ENCODE measurements at places on chromosomes 7 and 10.

- no peak for DNase-seq
Observed at GRCh38 chr10:16789261-16789660, 28.0 kb downstream of the RSU1 start.

GRCh38 chr7:142998966-142999365 is 28.0 kb downstream of the OR9A2 start:
- DNase-seq = no peak

DNA sequence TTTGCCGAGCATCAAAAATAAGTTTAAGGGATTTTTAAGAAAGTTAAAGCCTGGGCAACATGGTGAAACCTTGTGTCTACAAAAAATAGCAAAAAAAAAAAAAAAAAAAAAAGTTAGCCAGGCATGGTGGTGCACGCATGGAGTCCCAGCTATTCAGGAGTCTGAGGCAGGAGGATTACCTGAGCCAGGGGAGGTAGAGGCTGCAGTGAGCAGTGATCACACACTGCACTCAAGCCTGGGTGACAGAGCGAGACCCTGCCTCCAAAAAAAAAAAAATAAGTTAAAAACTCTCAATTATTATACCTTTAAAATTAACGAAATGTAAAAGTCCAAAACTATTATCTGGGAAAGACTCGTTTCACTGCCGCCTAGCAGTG is 35.0 kb upstream of the DAGLB start:
- DNase-seq = no peak

DNA sequence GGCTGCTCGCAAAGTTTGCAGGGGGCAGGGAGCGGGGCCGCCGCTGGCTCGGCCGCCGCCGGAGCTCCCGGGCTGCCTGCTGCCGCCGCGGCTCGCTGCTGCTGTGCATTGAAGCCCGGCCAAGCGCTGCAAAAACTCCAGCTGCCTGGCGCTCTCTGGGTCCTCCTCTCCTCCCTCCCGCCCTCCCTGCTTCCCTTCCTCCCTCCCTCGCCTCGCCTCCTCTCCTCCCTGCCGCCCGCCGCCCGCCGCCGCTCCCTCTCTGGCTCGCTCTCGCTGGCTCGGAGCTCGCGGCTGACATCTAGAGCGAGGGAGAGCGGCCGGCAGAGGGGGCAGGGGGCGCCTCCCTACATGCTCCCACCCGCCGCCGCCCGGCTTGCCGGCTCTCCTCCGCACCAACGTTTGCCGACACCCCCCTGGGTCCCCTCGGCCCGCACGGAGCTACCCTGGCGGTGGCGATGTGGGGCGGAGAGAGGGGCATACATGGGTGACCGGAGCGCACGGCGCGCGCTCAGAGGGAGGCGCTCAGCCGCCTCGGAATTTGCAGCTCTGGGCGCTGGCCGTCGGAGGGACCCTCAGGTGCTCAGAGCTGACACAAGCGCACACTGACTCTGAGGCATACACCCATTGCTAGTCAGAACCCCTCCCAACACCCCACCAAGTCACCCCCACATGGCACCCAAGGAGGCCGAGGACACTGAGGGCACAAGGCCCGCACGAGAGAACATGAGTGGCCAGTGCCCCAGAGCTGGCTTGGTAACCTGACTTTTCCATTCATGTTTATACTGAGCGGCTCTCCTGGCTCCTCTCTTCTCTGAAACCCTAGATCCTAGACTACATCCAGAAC is 1.2 kb upstream of the PLXNA4 start:
- peak; percentile 75 for DNase-seq

DNA sequence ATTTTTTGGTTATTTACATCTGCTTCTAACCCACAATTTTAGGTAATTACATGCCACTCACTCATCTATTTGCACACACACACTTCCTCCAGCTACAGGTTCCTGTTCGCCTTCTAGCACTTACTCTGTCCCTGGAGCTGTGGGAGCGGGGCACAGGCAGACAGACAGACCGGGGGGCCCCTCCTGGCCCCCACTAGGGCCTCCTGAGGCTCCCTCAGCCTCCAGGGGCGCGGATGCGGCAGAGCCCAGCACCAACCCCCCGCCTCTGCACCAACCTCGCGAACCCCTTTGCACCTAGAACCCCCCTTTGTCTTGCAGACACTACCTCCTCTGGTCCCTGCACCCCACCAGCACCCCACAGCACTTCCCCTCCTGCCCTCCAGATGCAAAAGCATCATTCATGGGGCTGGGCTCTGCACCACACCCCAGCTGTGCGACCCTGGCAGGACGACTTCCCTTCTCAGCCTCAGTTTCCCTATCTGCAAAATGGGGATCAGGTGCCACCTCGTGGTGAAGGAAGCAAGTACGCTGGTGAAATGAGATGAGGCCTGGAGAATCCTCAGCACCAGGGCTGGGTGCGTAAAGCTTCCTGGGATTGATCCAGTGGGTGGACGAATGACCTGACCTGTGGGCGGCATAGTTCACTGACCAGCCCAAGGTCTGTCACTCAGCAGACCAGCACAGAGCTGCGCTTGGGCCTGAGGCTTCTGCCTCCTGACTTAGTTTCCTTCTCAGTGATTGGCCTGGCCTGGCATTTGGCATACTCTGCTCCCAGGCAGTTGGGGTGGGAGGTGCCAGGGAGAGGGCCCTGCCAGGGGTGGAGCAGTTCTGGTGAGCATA is 37.9 kb downstream of the ELFN1 start:
- peak; percentile 49 for DNase-seq

DNA sequence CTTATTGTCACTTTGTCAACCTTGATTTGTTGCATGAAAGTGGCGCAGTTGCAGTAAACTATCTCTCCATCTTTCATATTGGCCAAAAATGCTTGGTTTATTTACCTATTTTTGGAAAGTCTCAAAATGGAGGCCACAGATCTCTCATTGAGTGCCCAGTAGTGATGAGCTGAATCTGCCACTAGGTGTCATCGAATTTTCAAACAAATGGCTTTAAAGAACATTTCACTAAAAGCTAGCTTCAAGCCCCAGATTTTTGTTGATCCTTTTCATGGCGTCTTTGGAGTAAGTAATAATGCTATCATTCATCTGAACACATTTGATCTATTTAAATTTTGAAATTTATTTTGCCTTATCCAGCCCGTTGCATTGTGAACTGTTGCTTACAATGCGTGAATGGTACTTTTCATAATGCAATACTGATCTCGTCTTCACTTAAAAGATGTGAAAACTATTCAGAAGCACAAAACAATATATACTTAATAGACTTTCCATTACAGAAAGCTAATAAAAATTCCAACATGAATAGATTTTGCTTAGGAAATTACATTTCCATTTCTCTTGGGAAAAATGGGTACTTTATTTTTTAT is 236.2 kb downstream of the DNAJB9 start:
- DNase-seq = no peak

DNA sequence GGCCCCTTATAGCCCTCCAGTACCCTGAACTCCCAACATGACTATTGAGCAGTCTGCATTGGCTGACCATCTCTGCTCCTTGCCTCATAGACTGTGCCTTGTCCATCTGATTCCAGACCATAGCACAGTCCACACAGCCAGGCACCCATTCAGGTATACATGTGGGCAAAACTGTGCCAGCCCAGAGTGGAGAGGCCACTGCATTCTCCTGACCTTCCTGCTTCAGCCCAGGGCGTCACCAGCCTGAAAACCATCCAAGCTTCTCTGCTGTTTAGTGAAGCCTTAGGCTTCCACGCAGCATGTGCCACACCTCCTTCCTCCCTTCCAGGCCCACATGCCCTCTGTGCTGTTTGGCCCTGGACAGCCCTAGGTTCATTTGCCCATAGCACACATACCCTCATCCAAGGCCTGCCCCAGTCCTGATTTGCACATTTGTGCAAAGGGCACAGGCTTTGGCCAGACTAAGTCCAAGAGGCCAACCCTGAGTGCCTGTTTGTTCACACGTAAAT is 10.5 kb downstream of the DDX56 start:
- DNase-seq = peak; percentile 47
